Neural progenitor cell (in vitro differentiated cells): ENCODE measurements at places on chromosomes 3 and 15. TPM values are rescaled to one million over a fixed set of nuclear protein-coding genes. Genes with fewer than 3 reads are reported as not detected.
A peak's percentile ranks its signal among the peaks of the same experiment; 100 is the strongest.

- no peak for DNase-seq
These were observed 471.5 kb upstream of the AGTR1 start for GRCh38 chr3:148226246-148226645.

The SLC15A2 gene
- total RNA-seq, result 1.0 TPM in 2 replicates

The UTS2B gene
- not detected in 2 replicates for total RNA-seq

- peak; percentile 88 for DNase-seq
These were observed at the start of gene MELTF for GRCh38 chr3:197029511-197030167. TSS of gene MELTF (minus strand) at chr3:197029817. CDS start at chr3:197029702, 115 bp downstream.

The FBXO40 gene
- total RNA-seq, result not detected in 2 replicates

GRCh38 chr3:53516339-53516738, 21.9 kb downstream of the CACNA1D start:
- DNase-seq, result no peak

DNA sequence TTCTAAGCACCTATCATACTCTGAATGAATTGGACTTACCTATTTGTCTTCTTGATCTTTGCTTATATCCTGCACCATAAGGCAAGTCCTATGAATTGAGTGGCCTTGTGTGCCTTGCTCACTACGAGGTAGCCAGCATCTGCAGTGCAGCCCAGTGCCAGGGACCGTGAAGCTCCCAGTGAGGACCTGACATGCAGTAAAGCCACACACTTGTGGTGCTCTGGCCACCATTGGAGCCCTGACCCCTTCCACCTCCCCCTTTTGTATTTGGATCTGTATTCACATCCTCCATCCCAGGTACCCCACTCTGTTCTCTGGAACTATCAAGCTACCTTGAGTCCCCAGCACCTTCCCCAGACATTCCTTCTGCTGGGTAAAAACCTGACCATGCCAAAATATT, 52.1 kb downstream of the BSN start:
- DNase-seq, result no peak

GRCh38 chr3:124966521-124967445, 32.2 kb upstream of the MUC13 start:
- no peak for DNase-seq

DNA sequence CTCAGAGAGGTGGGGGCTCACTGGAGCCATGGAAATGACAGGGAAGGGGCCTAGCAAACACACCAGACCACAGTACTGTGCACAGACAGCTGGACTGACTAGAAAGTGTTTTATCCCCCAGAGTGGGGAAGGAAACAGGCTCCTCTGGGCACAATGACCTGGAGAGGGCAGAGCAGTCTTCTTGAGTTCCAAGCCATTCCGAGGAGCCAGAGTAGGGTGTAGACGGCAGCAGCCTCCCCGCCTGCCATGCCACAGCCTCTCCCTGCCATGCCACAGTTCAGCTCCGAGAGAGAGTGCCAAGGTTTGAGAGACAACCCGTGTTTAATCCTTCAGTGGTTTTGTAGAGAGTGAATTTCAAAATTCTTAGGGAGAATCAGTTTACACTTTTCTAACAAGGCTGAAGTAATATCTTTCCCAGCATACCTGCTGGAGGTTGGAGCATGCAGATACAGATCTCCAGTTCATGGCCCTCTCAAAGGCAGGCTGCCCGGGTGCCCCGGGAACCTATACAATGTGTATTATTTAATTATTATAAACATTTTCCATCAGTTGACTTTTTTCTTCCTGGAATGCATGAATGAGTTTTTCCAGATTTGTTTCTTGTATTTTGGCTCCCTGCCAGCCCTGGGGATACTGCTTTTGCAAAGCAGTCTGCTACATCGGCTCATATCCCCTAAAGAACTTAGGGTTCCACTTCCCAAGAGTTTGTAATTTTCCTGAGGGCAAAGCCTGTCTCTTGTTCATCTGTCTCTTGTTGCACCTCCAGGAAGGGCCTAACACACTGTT, 3.2 kb downstream of the PODXL2 start:
- DNase-seq, result no peak

DNA sequence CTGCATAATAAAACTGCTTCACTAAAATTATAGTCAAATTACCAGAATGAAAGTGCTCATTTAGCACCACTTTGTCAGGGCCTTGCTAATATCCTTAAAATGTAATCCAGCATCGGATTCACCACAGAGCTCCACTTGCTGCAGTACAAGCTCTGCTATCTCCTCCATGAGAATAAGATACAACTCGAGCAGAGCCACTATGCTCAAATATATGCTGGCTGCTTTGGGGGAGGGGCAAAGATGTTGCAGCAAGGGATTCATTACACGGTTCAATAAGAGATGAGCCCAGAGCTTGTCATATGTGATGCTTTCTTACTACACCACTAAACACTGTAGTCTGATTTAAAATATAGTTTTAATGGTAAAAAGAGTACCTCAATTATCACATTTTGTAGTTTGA, 72.2 kb downstream of the DLG1 start:
- peak; percentile 33 for DNase-seq

The SHQ1 gene
- total RNA-seq, result 18.5 and 21.3 TPM in 2 replicates

GRCh38 chr3:36303286-36303685, 77.0 kb upstream of the STAC start:
- no peak for DNase-seq

DNA sequence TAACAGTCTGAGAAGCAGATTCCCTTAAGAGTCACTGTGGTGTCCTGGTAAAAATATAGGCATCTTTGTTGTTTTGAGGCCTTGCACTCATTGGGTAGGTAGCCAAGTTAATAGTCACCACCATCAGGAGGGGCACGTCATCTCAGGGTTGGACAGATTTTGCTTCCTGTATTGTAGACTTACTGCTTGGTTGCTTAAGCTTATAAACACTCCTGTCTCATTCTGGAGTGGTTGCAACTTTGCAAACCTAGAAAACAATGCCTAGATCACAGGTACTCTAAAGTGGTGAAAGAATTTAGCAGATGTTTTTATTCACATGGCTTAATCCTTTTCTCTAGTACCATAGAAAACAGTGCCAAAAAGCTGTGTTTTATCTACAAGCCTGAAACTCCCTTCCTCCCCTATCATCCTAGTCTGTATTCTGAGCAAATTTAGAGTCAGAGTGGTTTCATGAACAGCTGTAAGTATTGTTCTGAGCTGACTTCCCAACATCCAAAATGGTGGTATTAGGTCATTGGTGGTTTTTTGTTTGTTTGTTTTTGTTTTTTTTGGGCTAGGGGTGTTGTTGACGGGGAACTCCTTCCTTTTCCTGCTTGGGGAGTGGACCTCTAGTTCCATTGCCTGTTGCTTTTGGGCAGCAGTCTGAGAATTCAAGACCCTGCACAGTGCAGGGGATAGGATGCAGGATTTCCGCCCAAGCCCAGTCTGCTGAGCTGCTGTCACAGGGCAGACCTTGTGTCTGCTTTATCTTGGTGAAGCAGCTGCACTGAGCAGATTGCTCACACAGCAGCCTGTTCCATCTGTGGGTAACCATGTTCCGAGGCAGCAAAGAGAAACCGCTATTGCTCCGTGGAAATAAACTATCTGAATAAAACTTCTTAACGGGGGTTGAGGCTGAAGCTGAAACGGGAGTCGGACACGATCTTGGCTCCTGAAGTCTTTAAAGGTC, 202.0 kb downstream of the AKAP13 start:
- DNase-seq, result no peak

GRCh38 chr15:44775953-44776352, 39.6 kb downstream of the TRIM69 start:
- no peak for DNase-seq

DNA sequence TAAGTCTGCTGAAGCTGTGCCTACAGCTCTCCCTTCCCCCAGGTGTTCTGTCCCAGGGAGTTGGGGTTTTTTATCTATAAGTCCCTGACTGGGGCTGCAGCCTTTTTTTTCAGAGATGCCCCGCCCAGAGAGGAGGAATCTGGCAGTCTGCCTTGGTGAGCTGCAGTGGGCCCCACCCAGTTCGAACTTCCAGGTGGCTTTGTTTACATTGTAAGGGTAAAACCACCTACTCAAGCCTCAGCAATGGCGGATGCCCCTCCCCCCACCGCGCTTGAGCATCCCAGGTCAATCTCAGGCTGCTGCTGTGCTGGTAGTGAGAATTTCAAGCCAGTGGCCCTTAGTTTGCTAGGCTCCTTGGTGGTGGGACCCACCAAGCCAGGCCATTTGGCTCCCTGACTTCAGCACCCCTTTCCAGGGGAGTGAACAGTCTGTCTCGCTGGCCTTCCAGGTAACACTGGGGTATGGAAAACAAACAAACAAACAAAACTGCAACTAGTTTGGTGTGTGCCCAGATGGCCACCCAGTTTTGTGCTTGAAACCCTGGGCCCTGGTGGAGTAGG, 189.4 kb downstream of the MFSD1 start:
- peak; percentile 25 for DNase-seq

The VGLL3 gene
- total RNA-seq, result 1.2 and 1.8 TPM in 2 replicates

- no peak for DNase-seq
These were observed 64.5 kb upstream of the MITF start for GRCh38 chr3:69674752-69675151.

DNA sequence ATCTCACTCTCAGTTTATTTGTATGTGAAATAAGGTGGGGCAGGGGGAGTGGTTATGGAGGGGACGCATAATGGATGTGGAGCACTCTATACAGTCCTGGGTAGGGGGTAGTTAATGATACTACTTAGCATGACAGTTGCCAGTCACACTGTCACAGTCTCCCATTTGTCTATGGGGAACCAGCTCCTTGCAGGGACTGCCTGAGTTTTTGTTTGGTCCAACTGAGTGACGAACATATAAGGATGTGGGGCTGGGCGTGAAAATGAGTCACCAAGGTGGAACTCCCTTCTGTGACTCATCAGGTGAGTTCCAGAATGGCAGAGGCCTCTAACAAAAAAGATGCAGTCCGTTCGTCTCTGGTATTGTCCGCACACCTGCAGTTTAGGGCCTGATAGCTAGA, 235.3 kb upstream of the ST8SIA2 start:
- DNase-seq, result no peak

The CLPX gene
- total RNA-seq, result 31.5 and 72.6 TPM in 2 replicates

The MTHFS gene
- total RNA-seq, result 26.7 and 28.9 TPM in 2 replicates

DNA sequence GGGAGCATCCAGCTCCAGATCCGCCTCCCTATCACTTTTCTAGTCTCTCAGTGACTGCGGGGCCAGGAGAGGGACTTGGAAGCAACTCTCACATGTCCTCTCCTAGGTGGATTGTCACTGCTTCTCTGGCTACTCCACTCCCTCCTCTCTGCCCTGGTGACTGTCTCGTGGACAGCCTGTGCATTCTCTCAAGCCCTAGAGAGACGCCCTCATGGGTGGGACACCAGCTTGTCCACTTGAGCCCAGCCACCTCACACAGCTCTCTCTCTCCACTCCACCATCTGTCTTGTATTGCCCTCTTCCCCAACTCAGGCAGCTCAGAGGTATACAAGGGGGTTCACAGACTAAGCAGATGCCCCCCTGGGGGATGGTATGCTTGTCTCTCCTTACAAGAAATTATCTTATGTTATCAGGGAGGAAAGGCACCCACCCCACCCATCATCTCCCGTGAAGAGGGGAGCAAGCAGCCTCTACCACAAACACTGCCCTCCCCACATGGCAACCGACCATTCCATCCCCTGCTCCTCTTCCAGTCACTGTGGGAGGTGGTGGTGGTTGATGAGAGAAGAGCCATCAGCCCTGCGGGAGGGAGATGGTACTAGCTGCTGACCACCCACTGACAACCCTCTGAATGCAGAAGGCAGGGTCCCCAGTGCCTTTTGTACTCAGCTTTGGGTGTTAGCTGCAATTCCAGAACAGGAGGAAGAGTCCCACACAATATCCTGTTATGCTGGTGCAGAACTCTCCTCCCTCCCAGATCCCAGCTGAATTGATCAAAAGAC, 15.5 kb upstream of the LOXL1 start:
- DNase-seq, result no peak

The RTP4 gene
- total RNA-seq, result not detected in 2 replicates

GRCh38 chr3:22392859-22393258, 641.8 kb upstream of the ZNF385D start:
- DNase-seq, result no peak
